ENCODE measurements at places on chromosomes 13 and 19.

- DNase-seq = peak; percentile 50
Observed at GRCh38 chr13:26872525-26873385, 112.2 kb upstream of the GPR12 start.

DNA sequence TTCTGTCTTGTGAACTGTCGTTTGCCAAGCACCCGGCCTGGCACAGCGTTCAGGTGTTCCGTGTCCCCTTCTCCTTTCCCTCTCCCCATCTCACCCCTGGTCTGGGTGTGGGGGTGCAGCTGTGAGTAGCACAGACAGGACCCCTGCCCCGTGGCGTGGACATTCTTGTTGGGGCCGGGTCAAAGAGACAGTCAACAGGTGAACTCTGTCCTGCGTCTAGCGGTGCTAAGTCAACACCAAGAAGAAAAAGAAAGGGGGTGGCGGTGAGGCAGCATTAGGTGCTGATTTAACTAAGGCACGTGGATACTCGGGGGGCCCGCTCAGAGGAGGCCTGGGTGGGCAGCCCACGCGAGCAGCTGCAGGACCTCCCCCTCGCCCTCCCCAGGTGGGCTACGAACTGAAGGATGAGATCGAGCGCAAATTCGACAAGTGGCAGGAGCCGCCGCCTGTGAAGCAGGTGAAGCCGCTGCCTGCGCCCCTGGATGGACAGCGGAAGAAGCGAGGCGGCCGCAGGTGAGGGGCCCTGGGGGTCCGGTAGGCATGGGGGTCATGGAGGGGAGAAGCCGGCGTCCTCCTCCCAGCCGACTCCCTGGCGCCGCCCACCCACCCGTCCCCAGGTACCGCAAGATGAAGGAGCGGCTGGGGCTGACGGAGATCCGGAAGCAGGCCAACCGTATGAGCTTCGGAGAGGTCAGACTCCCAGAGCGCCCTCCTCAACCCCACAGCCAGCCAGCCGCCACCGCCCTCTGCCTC is 9.7 kb upstream of the CNOT3 start:
- DNase-seq = no peak

DNA sequence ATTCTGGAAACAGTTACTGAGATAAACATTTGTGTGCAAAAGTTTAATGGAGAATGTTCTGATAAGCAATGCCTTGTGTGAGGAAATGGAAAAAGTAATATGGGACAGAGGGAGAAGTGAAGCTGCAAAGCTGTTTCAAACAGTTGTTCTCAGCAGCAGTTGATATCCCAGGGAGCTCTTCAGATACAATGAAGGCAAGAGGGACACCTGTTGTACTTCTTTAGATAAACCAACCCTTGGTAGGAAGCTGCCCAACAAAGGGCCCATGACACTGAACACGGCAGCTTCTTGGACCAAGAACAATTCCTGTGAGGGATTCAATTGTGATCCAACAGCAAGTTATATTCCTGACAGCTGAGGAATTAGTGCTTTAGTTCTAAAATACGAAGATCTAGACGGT is 894.3 kb upstream of the PCDH20 start:
- DNase-seq = no peak

DNA sequence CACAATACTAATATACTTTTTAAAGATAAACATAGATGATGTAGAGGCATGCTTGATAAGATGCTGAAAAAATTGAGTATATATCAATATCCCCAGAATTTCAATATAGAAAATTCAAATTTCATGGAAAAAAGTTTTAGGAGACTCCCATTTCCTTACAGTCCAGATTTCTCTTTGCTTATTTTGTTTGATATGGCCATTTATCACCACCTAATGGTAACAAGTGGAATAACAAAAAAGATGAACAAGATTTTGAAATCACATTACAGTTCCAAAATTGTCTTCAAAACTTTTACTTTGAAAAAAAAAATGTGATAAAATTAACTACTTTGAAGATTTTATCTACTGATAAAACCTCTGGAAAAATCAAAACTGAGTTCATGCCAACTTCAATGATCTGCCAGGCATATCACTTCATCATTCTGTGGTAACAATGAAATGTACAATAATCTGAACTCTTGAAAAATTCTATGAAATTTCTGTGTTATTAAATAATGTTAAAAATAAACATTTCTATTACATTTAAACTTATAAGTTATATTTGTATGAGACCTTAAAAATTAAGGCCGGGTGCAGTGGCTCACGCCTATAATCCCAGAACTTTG is 17.5 kb downstream of the MIPEP start:
- peak; percentile 38 for DNase-seq

DNA sequence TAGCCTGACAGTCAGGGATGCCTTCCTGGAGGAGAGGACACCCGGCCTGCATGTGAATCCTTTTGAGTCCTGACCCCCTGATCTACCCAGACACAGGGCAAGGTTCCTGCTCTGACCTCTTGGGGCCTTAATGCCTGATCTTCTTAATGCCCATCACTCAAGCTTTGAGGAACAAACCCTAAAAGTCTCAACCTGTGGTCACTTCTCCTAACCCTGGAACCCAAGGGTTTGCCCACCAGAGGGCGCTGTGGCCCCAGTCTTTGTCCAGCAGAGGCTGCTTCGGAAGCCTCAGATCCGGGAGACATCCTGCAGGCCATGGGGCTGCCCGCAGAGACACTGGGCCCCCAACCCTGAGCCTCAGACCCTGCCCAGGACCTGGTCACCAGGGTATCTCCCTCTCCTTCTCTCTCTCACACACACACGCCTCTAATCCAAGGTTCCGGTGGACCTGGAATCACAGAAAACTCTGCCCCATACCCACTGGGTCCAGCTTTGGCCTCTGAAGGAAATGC is 9.8 kb upstream of the DPF1 start:
- peak; percentile 87 for DNase-seq

DNA sequence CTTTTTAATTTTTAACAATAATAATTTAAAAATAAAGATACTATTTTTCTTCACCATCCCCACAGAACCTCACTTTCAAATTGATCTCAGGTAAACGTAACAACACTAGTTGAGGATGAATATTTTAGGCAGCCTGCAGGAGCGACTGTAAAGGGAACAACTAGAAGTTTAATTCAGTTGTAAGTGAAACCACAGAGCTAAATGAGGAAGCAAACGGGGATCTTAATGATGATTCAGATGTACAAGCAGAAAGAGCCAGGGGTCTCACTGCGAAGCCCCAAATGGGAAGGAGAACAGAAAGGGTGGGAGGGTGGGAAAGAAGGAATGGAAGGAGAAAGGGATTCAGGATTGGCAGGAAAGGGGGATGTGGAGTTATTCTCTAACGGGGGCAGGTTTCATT is 54.6 kb upstream of the RAP2A start:
- no peak for DNase-seq

- DNase-seq = no peak
Observed at GRCh38 chr19:31575846-31576335, 226.7 kb upstream of the TSHZ3 start.

DNA sequence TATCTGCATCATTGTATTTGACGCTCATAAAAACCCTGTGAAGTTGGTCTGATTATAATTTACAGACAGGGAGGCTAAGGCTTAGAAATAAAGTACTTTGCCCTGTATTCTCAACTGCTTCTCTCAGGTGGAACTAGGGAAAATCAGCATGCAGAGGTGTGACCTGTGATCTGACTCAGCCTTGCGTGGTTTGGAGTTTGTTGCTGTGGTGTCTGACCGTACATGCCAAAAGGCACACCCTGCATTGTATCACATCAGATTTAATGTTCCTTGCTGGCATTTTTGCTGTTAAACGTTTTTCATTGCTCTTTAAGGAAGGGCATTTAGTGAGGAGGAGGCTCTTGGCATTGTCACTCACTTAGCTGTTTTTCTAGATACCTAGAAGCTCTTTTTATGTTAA is 58.8 kb upstream of the C1QTNF9B start:
- DNase-seq = no peak

GRCh38 chr13:23599083-23599925 is 29.1 kb downstream of the TNFRSF19 start:
- no peak for DNase-seq

DNA sequence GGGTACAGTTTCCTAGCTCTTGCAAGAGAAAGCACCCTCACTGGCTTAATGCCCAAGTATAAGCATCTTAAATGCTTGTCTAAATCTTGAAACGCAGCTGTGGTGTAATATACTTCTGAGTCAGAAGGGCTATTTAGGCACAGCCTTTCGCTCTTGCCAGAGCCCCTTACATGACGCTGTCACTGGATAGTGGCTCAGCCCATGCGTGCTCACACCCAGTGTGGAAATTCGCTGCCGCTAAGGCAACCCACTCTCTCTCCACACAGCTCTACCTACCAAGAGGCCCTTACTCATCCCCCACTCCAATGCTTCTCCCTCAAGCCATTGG is 24.0 kb downstream of the UQCRFS1 start:
- DNase-seq = no peak

- DNase-seq = no peak
Observed at GRCh38 chr19:1222394-1222793, 15.4 kb downstream of the CBARP start.

DNA sequence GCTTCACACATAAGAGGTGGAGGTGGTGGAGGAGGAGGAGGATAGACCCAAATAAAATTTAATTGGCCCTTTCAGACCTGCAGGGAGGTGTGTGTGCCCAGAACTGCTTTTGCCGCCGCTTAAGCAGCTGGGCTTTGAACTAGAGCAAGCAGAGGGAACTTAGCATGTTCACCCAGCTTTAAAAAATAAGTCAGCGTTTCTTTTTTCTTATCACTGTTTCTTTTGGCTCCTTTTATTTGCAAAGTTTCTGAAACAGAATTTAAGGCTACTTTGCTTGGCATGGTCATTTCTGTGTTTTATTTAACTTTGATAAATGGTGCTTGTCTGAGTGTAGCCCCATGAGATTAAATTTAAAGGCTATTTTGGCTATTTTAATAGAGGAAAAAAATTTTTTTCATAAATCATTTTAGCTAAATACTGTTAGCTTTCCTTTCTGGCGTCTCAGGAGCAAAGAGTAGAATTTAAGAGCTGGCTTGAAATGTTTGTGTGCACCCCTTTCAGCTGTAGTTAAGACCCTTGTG is 43.3 kb upstream of the RNF113B start:
- no peak for DNase-seq

DNA sequence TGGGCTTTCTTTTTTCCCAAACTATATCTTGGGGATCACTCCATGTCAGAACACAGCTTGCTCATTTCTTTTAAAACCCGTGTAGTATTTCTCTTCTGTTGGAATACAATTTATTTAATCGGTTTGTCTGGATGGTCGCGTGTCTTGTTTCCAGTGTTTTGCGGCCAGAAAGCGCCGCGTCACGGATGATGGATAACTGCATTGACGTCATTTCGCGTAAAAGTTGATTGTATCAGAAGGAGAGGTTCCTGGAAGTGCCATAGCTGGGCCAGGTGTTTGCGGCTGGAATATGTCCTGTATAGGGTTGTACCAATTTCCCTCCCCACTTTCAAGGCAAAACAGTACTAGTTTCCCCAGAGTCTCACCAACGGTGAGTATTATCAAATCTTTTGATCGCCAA is 9.7 kb downstream of the ACTL9 start:
- no peak for DNase-seq

DNA sequence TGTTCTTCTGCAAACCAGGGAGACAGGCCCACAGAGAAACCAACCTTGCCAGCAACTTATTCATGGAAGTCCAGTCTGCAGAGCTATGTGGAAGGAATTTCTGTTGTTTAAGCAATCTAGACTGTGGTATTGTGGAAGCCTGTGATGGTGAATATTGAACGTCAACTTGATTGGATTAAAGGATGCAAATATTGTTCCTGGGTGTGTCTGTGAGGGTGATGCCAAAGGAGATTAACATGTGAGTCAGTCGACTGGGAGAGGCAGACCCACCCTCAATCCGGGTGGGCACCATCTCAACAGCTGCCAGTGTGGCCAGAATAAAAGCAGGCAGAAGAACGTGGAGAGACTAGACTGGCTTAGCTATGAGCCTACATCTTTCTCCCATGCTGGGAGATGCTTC is 606.0 kb downstream of the EFNB2 start:
- DNase-seq = no peak

DNA sequence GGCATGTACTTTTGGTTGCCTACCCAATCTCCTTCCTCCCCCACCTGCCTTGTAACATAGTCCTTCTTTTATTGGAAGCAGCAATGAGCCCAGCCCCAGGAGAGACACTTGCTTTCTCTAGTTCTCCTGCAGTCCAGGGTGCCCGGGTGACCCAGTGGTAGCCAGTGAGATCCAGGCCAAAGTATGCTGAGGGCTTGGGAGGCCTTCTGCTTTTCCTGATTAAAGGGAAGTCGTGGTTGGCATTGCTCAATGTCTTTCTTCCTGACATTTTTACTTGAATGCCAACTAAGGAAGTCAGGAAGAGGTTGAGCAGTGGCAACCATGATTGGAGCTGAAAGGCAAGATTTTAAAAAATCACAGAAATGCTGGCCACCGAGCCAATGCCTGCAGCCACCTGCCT is 25.7 kb downstream of the CNMD start:
- DNase-seq = no peak

GRCh38 chr19:13669780-13670355 is 94.5 kb upstream of the MRI1 start:
- no peak for DNase-seq

DNA sequence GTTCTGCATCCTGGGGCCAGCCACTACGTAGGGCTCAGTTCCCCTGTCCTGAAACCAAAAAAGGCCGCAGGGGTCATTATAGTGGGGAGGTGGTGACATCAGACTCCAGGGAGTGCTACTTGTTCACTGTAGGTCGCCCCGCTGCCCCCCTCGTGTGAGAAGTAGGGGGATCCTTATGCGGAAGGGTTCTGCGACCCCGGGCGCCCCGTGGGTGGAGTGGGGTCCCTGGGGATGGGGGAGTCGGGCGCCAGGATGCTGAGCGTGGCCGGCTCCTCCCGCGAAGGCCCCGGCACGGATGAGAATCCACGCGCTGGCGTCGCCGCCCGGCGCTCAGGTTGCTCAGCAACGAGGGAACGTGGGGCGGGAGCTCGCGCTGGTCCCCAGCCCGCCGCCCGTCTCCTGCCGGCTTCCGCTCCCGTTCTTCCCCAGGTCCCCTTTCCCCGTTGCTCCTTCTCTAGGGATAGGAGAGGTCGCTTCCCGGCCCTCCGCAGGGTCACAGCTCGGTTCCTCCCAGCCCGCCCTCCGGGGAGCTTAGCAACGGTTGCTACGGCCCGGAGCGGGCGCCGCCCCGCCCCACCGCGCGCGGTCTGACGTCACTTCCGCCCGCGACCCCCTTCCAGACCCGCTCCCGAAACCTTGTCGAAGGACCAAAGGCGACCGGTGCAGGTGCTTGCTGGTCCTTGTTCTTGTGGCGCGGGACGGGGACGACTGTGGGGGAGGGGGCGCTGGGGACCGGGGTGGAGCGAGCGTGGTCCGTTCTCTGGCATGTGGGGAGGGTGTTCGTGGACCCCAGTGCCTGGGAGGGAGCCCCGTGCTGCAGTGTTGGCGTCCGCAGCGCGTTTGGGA is at the start of gene NAT14:
NAT14 (plus strand) TSS at position 596 of the 846 bp plus-strand sequence. CDS start 521 bp downstream, outside the sequence.
- peak; percentile 91 for DNase-seq

- no peak for DNase-seq
Observed at GRCh38 chr13:24110011-24110410, 50.5 kb upstream of the SPATA13 start.

- no peak for DNase-seq
Observed at GRCh38 chr13:25683662-25684370, 312.0 kb downstream of the ATP8A2 start.

GRCh38 chr19:40831502-40832430 is 18.5 kb downstream of the CYP2A6 start:
- no peak for DNase-seq
